NCI-H2029 (cell line): ENCODE measurements at places on chromosomes 3 and 15.
A peak's percentile ranks its signal among the peaks of the same experiment; 100 is the strongest.

GRCh38 chr15:61762676-61763075 lies 297.6 kb downstream of the VPS13C start:
- no peak for DNase-seq

GRCh38 chr15:90774731-90775514 lies 57.8 kb downstream of the BLM start:
- DNase-seq, result no peak

GRCh38 chr3:186815435-186815834 lies 9.2 kb upstream of the RFC4 start:
- no peak for DNase-seq

- peak; percentile 11 for DNase-seq
These were observed 51.9 kb downstream of the BBX start for GRCh38 chr3:107574650-107575049.

GRCh38 chr15:69637818-69638217 lies 185.2 kb downstream of the RPLP1 start:
- no peak for DNase-seq

DNA sequence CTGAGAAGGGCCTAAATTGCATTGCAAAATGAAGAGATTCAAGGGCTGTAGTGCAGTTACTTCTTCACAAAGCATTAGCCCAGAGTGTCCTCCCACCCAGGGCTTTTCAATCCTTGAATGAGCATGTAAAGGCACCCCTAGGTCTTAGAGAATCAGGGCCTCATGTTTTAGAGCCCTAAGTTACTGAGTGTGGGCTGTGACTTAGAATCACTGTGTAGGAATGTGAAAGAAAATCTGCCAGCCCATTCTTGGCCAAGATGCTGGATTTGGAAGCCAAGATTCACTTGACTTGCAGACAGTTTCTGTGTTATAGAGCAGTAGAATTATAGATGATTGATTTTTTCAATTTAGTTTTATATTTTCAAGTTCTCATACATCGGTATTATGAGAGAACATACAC lies 153.2 kb downstream of the MYRIP start:
- no peak for DNase-seq

DNA sequence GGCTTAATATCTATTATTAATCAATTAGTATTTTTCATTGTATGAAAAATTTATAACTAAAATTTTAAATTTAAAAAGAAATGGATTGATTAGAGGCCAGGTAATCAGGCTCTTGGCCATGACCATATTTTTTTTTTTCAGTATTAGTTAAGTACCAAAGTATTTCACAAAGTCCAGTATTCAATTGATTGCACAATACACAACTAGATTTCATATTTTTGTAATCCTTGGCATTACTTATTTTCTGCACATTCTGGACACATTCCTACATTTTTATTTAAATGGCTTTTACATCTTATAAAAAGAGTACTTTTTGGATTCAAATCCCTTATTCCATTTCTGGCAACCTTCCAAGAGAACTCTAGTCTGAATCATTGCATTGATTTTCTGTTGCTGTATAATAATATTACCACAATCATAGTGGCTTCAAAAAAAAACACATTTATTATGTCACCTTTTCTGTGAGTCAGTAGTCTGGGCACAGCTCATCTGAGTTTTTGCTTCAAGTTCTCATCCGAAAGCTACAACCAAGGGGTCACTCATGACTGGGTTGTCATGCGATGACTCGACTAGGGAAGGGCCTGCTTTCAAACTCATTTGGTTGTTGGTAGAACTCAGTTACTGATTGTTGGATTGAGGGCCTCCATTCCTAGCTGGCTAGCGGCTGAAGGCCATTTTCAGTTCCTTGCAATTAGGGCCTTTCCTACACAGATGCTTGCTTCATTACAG lies 90.7 kb downstream of the CNTN6 start:
- no peak for DNase-seq

DNA sequence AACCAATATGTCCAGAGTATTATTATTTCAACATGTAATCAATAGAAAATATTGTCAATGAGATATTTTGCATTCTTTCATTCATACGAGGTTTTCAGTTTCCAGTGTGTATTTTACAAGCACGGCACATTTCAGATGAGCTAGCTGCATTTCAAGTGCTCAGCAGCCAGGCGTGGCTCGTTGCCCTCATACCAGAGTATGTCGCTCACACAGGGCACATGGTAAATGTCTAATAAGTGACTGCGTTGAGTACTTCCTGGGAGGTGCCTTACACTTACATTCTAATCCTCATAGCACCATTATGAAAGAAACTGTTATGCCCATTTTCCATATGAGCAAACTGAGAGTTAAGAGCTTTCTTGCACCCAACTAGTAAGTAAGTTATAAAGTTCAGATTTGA lies 47.4 kb downstream of the TMEM266 start:
- no peak for DNase-seq

DNA sequence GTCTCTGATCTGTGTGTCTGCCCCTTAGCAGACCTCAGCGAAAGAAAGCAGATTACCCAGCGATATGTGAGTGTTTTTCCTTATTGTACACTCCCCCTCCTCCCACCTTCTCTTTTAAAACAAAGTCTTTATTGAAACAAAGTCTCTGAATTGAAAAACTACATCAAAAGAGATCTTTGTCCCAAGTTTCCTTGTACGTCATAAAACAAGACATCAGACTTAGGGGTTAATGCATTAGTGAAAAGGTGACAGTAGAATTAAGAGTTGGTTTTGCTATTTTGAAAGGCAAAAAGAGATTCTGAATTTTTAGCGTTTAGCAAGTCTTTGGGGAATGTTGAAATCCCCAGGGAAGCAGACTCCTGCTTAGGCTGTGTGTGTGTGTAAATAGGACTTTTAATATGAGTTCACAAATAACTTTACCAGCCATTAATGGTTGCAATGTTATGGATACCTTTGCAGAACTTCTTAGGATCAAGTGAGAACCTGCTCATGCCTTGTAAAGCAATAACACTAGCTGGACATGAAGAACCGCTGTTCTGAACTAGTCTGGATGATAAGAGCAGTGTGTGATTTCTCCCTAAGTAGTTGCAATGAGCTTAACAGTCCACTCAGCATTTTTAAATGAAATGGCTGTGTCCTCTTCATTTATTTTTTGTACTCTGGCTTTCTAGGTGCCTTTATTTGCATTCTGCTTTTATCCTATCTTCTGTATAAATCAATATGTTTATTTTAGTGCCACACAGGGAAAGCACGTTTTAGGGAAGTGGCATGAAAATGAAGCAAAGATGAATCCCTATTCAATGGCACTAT lies 136.6 kb downstream of the MCTP2 start:
- DNase-seq, result no peak

- DNase-seq, result peak; percentile 9
These were observed 410 bp downstream of the LRRC49 start for GRCh38 chr15:70892912-70893560.

GRCh38 chr15:88529021-88529630 lies 17.4 kb downstream of the DET1 start:
- no peak for DNase-seq

DNA sequence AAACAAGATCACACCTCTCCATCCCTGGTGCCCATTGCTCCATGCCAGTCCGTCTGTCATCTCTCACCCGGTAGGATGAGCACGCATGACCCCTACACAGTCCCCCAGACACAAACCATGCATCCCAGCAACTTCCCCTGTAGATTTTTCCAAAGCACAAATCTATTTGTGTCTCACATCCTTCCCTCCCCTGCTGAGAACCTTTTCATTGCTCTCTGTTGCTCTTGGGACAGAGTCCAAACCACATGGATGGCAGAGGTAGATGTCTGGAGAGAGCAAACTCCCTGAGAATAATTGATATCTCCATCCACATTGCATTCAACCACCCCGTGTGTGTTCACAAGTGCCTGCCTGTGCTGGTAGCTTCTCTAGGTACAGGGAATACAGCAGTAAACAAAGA lies 29.9 kb upstream of the LRTM1 start:
- DNase-seq, result no peak

DNA sequence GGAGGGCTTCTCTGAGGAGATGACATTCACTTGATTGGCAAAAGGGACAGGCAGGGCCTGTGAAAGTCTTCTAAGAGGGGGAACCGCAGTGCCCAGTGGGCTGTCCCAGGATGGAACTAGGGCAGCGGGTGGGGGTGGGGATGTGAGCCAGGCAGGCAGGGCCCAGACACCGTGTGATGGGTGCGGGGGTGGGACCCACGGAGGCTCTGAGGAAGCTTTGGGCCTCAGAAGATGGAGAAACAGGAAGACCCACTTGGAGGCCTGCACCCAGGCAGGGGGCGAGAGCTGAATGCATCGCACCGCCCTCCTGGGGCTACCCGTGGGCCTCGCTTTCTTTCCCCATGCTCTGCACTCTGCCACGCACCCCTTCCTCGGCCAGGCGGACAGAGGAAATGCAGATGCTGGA lies 32.9 kb upstream of the ACAD9 start:
- DNase-seq, result no peak
